ENCODE measurements at places on chromosomes 3 and 15.

DNA sequence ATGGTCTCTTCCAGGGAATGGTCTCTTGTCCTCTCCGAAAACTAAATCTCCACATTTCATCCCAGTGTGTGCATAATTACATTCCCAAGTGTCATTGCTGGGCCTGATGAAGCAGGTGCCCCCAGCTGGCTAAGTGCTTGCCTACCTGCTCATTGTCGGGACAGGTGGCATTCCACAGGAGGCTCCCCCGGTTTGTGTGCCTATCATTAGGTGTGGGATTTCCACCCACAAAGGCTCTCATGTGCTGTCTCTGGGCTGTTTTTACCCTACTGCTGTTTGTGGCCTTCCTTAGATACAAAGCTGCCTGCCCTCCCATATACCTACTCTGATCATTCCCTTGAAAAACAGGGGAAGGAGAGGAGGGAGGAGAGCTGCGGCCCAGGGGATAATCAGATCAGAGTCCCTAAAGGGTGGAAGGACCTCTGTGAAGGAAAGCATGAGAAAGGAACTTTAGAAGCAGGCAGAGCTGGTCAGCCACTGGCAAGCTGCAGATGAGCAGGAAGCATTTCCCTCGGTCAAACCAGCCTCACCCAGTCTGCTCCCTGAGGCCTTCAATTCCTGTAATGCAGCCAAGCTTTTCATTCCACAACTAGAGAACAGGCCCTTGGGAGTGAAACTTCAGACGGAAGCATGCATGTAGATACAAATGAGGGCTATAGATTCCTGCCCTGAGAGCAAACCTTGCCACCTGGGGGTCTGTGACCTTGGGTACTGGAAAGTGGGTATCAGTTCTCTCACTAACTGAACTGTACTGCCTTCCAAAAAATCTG is 60.7 kb upstream of the HEG1 start:
- no peak for DNase-seq

DNA sequence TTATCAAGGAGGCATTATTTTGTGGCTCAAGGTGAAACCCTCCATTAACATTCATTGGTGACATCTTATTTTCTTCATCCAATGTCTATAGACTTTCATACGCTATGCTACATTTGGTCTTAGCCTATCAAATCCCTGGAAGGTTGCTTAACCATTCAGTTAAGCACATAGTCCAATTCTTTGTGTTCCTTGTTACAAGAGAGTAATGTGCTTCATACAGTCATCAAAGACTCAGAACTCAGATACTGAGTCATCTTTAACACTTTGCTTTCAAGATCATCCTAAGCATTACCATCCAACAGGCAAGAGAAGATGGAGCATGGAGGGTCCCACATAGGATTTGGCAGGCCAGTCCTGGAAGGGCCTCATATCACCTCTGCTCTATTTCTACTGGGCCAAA is 1202.1 kb downstream of the ROBO1 start:
- DNase-seq: no peak

GRCh38 chr15:22979238-22980188 is 655 bp downstream of the CYFIP1 start:
- peak; percentile 47 for DNase-seq

DNA sequence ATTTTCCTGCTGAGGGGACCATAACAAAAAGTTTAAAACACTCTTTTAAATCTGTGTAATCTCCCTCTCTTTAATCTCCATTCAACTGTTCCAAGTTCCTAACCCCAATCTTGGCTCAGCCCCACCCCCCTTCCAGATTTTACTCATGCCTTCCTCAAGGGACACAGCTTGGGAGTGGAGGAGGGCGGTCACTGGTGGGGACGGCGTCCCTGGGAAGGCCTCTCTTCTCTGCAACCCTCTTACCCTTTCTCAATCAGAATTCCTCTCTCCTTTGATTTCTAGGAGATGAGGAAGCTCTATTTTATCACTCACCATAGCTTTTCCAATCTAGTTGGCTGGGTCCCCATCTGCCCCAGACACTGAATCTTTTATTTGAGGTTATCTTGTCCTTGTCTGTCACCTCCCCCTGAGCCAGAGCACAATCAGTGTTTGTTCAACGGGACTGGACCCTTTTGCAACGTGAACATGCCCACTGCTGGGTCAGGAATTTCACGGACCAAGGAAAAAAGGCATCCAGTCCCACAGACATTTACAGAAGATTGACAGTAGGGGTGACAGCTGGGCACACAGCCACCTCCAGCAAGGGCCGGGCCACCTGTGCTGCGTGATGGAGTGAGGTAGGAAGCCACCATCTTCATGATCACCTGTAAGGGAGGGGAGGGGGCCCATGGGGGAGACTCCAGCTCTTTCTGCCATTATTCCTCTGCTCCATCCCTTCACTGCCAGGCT is 84.0 kb upstream of the HERC1 start:
- no peak for DNase-seq

- no peak for DNase-seq
Observed at GRCh38 chr15:25093455-25094029, 138.8 kb downstream of the SNRPN start.

GRCh38 chr15:74763416-74763815 is 14.8 kb downstream of the CYP1A2 start:
- DNase-seq: no peak

Data from 8988T (cell line).